ENCODE measurements at places on chromosomes 7 and 10.

DNA sequence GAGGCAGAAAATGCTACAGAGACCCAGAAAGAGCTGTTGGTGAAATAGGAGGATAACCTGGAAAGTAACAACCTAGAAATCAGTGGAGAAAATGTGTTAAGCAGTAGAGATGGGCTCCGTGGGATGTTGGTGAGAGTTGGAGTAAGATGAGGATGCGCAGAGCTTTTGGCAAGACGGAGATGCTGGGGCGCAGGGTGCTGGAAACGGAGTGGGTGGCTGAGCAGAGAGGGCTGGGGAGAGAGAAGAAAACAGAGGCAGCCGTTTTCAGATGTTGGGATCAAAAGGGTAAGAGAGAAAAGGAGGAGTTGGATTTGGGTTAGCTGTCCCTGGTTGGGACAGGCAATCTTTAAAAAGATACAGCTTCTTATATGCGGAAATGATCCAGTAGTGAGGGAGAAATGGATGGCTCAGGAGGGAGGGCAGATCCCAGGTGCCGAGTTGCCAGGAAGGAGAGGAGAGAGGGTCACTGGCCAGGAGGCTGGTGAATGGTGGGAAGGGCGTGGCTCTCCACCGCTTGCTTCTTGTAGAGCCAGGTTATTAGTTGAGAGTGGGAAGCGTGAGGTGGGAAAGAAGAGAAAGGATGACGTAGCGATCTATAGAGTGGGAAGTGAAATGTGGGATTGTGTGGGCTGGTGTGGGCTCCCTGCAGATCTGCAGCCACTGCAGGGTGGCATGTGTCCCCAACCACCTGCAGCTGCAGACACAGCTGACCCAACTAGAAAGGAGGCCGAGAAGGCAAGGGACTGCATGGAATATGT lies 182.2 kb upstream of the SVIL start:
- DNase-seq, result no peak

GRCh38 chr7:156942708-156943090 lies 6.8 kb upstream of the NOM1 start:
- DNase-seq, result no peak

GRCh38 chr7:54831644-54832095 lies 72.7 kb upstream of the SEC61G start:
- no peak for DNase-seq

DNA sequence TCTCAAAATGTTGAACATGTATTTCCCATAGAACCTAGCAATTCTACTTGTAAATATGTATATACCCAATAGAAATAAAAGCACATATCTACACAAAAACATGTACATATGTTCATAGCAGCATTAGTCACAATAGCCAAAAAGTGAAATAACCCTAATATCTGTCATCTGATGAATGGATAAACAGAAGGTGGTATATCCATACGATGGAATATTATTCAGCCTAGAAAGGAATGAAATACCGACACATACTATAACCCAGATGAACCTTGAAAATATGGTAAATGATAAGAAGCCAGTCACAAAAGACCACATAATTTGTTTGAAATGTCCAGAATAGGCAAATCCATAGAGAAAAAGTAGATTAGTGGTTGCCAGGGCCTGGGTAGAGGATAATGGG lies 87.9 kb downstream of the MCU start:
- no peak for DNase-seq

- no peak for DNase-seq
These were observed 38.6 kb upstream of the MET start for GRCh38 chr7:116633131-116633988.
